ENCODE measurements at places on chromosomes 12 and 14.

DNA sequence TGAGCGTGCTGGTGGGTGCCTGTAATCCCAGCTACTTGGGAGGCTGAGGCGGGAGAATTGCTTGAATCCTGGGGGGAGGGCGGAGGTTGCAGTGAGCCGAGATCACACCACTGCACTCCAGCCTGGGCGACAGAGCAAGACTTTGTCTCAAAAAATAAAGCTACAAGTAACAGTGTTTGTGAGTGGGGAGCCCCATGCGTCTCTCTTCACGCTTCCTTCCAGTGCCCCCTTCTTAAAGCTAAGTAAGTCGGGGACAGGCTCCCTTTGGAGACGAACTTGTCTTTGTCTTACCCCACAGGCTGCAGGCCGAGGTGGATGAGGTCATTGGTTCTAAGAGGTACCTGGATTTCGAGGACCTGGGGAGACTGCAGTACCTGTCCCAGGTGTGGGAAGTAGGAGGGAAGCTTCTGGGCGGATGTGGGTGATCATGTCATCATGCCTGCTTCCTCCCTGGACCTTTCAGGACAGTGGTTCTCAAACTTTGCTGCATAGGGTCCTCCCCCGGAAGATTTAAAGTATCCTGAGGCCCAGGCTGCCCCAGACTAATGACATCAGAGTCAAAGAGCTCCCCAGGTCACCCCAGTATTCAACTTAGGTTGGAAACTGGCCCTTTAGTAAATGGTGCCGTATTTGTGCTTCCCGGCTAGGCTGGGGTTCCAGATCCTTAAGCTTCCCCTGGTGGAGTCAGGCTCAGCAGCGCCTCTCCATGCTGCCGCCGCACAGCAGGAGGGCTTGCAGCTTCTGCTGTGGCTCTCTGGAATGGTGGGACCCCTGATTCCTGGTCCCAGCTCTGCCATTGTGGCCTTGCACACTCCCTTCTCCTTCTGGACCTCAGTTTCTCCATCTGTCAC lies 37.1 kb downstream of the CYP46A1 start:
- DNase-seq, result no peak

GRCh38 chr12:108133482-108133881 lies 4.4 kb downstream of the WSCD2 start:
- no peak for DNase-seq

- DNase-seq, result peak; percentile 22
Observed at GRCh38 chr12:96335270-96335669, 65.0 kb downstream of the CDK17 start.

- DNase-seq, result no peak
Observed at GRCh38 chr12:133234971-133235370, 706 bp downstream of the ANHX start.

GRCh38 chr14:97458661-97459579 lies 661.7 kb downstream of the VRK1 start:
- DNase-seq, result peak; percentile 87

DNA sequence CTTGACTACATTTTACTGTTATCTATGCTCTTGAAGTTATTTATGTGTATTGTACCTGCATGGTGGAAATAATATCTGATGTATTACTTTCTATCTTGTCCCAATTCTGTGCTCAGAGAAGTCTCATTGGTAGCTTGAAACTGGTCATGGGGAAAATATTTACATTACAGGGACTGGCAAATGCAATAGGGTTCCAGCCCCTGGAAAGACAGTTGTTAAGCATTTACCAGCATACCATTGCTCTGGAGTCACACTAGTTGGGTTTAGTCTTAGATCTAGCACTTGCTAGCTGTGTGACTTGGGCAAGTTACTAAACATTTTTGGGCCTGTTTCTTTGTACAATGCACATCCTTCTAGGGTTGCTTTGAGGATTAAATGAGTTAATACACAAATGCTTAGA lies 86.3 kb upstream of the NRXN3 start:
- no peak for DNase-seq

GRCh38 chr14:80275208-80275850 lies 64.0 kb upstream of the DIO2 start:
- DNase-seq, result no peak

- peak; percentile 36 for DNase-seq
Observed at GRCh38 chr14:61562321-61563161, 132.8 kb upstream of the HIF1A start.

GRCh38 chr14:97903821-97904220 lies 1106.6 kb downstream of the VRK1 start:
- no peak for DNase-seq

- DNase-seq, result no peak
Observed at GRCh38 chr12:109558374-109559199, 14.7 kb downstream of the MMAB start.

DNA sequence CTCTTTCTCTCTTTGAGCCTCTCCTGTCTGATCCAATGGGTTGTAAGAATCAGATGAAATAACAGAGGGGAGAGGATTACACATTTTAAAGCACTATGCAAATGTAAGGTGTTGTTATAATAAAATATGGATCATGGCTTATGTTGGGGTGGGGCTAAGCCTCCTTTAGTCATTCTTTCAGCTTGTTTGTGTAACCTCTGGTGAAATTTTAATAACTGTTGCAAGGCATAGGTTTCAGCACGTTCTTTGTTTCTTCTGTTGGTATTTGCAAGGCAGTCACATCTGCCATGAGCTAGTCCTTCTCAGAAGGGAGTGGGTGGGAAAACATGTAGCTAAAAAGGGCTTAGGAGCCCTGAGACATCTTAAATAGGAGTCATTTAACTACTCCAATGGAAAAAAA lies 74.8 kb upstream of the FRMD6 start:
- no peak for DNase-seq

DNA sequence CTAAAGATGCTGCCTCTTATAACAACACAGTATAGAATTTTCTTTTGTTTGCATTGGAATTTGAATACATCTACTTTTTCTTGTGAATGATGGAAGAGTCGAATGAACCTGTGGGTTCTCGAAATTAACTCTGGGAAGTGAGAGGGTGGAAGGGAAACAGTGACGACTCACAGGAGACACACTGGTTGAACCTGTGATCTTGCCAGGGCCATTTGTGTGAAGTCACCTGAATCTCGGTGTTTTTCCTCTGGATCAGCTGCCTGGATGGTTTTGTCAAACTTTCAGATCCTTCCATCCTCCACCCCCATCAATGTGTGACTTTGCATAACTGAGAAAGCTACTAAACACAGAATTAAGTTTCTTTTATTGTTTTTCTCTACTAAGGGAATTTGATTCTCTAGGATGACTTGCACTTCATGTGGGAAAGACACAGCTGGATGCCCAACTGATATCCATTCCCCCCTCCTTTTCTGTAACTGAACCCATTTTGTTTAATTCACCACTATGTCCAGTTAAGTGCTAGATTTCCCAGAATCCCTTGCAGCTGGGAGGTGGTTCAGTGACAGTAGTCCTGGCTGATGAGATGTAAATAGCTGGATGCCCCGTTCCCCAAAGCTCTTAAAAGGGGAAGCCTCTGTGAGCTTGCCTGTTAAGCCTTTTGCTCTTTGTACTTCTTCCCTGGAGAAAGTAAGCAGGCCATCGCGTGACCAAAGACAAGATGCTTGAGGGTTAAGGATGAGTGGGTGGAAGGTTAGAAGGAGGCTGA lies 6.3 kb downstream of the PPFIBP1 start:
- no peak for DNase-seq

- no peak for DNase-seq
Observed at GRCh38 chr12:44460261-44460660, 415.9 kb downstream of the NELL2 start.

GRCh38 chr14:31465111-31465510 lies 7.8 kb upstream of the DTD2 start:
- DNase-seq, result no peak

DNA sequence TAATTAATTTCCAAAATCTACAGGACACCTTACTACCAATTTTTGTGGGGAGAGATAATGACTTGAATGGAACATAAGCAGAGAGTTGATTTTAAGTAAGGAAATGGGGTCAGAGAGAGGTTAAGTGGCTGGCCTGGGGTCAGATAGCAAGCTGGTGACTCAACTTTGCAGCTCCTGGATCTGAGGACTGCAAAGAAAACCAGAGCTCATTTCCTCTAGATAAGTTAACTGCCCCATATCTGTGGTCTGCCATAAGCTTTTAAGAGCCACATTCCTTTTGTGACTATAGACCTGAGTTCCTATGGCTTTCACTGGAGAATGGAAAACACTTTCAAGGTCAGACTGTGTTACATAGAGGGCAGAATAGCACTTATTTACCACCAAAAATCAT lies 201.2 kb upstream of the PRICKLE1 start:
- no peak for DNase-seq

DNA sequence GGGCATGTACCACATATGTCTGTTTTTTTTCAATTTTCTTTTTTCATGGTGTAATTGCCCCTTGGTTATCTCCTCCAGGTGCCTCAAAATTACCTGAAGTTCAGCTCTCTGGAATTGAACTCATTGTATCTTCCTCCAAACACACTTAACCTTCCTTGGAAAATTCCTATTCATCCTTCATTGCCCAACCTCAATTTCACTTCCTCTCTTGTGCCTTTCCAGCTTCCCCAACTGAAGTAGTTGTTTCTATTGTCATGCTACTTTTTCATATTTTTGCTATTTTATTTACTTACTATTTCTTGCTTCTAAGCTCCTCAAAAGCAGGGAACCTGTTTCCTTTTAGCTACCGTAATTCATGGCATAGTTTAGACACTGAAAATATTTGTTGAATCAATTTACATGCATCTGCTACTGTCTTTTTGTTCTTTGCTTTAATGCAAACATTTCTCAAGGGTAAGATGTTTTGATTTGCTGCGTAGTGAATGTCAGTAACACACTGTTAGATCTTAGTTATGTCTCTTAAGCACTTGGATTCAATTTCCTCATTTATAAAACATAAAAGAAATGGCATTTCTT lies 37.0 kb upstream of the STXBP6 start:
- DNase-seq, result no peak

GRCh38 chr14:21070083-21070609 lies at the start of gene ARHGEF40:
Gene ARHGEF40, plus strand, starts transcription at chr14:21070304. Its CDS starts 93 bp downstream, at chr14:21070397.
- peak; percentile 52 for DNase-seq

GRCh38 chr12:104263580-104264358 lies 39.8 kb upstream of the EID3 start:
- DNase-seq, result no peak

- no peak for DNase-seq
Observed at GRCh38 chr12:48413388-48413787, 59.0 kb upstream of the ANP32D start.

GRCh38 chr12:52496590-52497071 lies 3.6 kb upstream of the KRT6A start:
- DNase-seq, result no peak

- no peak for DNase-seq
Observed at GRCh38 chr14:62409626-62410300, 635.5 kb downstream of the KCNH5 start.

DNA sequence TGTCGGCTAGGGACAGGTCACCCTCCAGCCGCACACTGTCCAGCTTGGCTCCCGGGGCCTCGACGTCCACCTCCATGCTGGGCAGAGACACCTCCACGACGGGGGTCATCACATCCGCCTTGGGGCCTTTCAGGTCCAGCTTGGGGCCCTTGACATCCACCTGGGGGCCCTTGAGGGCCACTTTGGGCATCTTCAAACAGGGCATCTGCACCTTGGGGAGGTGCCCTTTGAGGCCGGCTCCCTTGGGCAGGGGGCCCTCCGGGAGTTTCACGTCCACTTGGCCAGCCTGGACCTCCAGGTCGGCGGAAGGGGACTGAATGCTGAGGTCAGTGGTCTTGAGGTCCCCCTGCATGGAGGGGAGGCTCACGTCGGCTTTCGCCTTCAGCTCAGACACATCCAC lies 17.9 kb downstream of the PLD4 start:
- no peak for DNase-seq

GRCh38 chr12:104928036-104928745 lies 29.9 kb downstream of the SLC41A2 start:
- DNase-seq, result no peak

GRCh38 chr12:130501821-130502220 lies 164.1 kb downstream of the PIWIL1 start:
- DNase-seq, result no peak

DNA sequence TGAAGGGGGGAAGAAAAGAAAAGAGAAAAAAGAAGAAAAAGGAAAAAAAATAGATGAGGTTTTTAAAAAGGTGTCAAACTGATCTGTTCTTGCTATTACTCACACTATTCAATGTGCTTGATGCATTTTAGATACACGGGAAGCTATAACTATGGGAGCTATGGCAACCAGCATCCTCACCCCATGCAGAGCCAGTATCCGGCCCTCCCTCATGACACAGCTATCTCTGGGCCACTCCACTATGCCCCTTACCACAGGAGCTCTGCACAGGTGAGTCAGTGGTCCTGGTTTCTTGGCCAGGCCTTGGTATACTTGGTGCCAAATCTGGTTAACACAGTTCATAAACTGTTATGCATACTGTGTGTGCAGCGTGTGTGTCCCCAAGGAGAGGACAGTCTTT lies 24.0 kb upstream of the RIC8B start:
- DNase-seq, result peak; percentile 28

GRCh38 chr12:27506645-27507189 lies 17.3 kb upstream of the PPFIBP1 start:
- no peak for DNase-seq

GRCh38 chr14:91059576-91060350 lies 678 bp downstream of the RPS6KA5 start:
- peak; percentile 59 for DNase-seq

- DNase-seq, result no peak
Observed at GRCh38 chr12:109729371-109729781, 15.8 kb downstream of the FAM222A start.

DNA sequence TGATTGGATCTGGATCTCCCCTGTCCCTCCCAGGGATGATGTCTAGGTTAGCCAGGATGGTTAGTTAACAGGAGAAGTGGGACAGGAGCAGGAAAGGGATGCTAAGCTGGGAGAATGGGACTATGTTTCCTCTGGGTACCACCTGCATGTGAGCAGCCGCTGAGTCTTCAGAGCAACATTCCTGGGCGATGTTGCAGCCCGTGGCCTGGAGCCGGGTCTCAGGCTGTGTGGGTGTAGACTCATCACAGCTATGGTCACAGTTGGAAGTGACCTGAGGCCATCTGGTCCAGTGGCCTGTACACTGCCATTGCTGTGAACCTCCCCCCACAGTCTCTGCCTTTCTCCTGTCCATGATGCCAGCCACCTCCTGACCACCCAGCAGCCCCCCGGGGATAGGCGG lies 422.6 kb downstream of the DPF3 start:
- DNase-seq, result no peak

GRCh38 chr12:96434107-96434506 lies 33.9 kb upstream of the CDK17 start:
- DNase-seq, result peak; percentile 89

DNA sequence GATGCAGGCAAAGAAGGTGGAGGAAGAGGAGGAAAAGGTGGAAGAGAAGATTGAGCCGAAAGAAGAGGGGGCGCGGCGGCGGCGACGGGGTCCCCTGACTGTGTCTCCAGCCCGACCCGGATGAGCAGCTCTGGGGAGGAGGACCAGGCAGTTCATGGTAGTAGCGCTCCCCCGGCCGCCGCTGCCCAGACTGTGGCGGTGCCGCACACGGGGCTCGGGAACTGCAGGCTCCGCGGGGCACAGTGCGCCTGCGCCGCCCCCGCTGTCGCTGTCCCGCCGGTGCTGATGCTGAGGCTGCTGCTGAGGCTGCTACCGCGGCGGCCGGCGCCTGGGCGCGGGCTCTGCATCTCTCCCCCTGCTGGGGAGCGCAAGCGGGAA lies at the start of gene KCNH5:
Gene KCNH5, minus strand, starts transcription at position 225 of the 378 bp plus-strand sequence. CDS start 272 bp downstream, outside the sequence.
- no peak for DNase-seq
